RWPE2 (cell line): ENCODE measurements at places on chromosomes 7 and 10.

DNA sequence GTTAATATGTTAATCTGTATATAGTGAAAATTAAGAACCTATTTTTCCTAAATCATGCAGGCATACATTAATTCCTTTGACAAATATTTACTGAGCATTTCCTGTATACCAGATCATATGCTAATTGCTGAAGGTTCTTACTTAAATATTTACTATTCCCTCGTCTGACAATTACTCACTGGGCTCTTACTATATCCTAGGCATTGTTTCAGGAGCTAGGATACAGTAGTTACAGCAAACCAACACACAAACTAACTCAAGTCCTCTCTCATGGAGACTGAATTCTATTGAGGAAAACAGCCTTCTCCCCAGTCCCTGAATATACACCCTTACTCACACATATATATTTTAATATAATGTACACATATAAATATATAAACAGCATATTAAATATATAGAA lies 786.0 kb downstream of the NRG3 start:
- no peak for DNase-seq

- DNase-seq, result no peak
These were observed 27.6 kb downstream of the SFTPA1 start for GRCh38 chr10:79638318-79638717.

DNA sequence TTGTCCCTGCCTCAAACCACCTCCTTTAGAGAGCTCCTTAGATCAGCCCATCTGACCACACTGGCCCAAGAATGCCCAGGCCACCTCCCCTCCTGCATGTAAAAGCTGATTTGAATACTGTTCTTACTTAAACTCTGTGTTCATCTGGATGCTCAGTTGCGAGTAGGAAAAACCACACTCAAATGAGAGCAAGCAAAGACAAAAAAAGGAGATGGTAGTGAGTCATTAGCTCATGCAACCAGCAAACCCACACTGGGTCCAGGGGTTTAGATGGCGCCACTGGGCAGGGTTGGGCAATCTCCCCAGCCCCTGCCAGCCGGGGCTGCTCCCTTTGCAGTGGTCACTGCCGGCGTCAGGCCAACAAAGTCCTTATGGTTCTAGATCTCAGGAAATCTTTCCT lies 32.7 kb downstream of the TSPAN15 start:
- DNase-seq, result no peak

GRCh38 chr7:17404006-17404405 lies 105.6 kb downstream of the AHR start:
- no peak for DNase-seq

DNA sequence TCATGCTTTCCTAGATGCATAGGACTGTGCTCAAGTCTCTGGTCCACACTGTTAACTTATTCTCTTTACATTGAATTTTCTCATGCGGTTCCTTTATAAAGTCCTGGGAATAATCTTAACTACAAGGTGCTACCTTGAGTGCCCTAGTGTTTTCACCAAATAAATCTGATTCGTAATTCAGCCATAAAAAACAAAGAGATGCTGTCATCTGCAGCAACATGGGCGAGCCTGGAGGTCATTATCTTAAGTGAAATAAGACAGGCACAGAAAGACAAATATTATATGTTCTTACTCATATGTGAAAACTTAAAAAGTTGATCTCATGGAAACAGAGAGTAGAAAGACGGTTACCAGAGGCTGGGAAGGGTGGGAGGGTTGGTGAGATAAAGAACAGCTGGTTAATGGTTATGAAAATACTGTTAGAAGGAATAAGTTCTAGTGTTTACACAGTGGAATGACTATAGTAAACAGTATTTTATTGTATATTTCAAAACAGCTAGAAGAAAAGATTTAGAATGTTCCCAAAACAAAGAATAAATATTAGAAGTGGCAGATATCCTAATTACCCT lies 38.3 kb downstream of the NT5C3A start:
- no peak for DNase-seq

DNA sequence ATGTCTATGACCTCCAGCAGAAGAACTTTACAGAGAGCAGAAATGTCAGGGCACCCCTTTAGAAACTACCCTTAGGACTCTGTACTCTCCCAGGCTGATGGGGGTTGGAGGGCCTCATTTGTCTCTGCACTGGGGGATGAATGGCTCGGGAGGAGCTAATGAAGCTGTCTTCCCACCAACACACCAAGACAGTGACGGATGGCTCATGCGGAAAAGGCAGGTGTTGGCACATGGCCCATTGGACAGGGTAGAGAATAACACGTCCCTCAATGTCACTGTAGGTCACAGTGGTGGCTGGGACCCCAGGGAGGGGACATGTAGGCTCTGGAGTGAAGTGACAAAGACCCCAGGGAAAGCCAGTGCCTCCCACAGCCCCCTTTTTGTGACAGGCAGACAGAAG lies 64.0 kb upstream of the PCBD1 start:
- no peak for DNase-seq
